ENCODE measurements at places on chromosomes 13 and 19.

DNA sequence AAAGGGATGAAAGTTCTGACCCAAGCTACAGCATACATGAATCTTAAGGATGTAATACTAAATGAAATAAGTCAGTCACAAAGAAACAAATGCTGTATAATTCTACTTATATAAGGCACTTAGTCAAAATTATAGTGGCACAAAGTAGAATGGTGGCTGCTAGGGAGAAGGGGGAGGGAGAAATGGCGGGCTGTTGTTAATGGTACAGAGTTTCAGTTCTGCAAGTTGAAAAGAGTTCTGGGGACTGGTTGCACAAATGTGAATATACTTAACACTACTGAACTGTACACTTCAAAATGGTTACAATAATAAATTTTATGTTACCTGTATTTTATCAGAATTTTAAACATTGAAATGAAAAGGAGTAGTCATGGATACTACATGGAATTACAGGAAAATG lies 48.9 kb upstream of the CLDN10 start:
- DNase-seq = no peak

GRCh38 chr19:30966486-30966885 lies 382.8 kb downstream of the TSHZ3 start:
- DNase-seq = no peak

DNA sequence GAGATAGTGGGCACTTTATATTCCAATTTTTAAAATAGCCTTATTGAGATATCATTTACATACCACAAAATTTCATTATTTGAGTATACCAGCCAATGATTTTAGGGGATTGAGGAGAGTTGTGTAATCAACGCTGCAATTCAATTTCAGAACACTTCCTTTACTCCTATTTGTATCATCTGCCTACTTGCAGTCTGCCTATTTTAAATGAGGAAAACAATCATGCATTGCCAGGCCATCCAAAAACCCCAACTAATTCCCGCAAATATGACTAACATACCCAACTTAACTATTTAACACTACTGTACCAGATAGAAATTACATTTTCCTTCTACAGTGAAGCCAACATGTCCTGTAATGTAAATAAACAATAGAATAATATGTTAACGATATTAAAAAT lies 26.7 kb downstream of the CAB39L start:
- DNase-seq = no peak

- DNase-seq = no peak
Measured at GRCh38 chr13:46561691-46562090, 8.7 kb downstream of the LRCH1 start.

- no peak for DNase-seq
Measured at GRCh38 chr13:113001241-113002140, 32.5 kb downstream of the MCF2L start.

DNA sequence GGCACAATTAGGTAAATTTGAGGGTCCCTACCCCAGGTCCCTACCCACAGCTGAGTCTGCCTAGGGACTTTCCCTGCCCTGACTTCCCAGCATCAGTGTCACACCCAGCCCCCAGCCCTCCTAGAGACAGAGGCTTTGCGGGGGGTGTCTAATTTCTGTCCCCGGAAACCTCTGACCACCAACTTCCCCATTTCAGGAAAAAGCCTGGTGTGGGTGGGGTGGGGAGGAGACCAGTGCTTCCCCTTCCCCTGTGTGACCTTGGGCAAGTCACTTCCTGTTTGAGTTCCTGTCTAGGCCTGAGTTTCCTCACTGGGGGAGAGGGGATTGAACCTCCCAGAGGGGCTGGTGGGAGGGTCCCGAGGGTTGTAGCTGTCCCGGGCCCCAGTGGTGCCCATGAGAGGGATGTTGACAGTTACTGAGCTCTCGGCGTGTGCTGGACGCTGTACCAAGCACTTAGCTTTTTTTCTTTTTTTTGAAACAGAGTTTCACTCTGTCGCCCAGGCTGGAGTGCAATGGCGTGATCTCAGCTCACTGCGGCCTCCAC lies 7.9 kb downstream of the VASP start:
- no peak for DNase-seq

DNA sequence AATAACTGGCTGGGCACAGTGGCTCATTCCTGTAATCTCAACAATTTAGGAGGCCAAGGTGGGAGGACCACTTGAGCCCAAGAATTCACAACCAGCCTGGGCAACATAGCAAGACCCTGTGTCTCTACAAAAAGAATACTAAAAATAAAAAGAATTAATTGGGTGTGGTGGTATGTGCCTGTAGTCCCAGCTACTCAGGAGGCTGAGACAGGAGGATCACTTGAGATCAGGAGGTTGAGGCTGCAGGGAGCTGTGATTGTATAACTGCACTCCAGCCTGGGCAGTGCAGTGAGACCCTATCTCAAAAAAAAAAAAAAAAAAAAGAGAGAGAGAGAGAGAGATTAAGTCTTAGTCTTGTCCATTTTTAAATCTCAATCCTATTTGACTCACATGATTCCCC lies 35.6 kb upstream of the SERPINE3 start:
- DNase-seq = no peak

- no peak for DNase-seq
Measured at GRCh38 chr19:40611900-40612698, 10.9 kb downstream of the LTBP4 start.

DNA sequence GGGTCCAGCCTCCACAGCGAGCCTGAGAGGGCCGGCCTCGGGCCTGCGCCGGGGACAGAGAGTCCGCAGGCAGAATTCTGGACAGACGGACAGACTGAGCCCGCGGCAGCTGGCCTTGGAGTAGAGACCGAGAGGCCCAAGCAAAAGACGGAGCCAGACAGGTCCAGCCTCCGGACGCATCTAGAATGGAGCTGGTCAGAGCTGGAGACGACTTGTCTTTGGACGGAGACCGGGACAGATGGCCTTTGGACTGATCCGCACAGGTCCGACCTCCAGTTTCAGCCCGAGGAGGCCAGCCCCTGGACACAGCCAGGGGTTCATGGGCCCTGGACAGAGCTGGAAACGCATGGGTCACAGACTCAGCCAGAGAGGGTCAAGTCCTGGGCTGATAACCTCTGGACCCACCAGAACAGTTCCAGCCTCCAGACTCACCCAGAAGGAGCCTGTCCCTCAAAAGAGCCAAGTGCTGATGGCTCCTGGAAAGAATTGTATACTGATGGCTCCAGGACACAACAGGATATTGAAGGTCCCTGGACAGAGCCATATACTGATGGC lies 490 bp downstream of the ITPKC start:
- no peak for DNase-seq

- DNase-seq = peak; percentile 30
Measured at GRCh38 chr13:20489185-20489820, 36.4 kb downstream of the CRYL1 start.

GRCh38 chr13:23763318-23763717 lies 125.9 kb downstream of the MIPEP start:
- DNase-seq = no peak

- no peak for DNase-seq
Measured at GRCh38 chr13:79781829-79782540, 301.0 kb downstream of the NDFIP2 start.

DNA sequence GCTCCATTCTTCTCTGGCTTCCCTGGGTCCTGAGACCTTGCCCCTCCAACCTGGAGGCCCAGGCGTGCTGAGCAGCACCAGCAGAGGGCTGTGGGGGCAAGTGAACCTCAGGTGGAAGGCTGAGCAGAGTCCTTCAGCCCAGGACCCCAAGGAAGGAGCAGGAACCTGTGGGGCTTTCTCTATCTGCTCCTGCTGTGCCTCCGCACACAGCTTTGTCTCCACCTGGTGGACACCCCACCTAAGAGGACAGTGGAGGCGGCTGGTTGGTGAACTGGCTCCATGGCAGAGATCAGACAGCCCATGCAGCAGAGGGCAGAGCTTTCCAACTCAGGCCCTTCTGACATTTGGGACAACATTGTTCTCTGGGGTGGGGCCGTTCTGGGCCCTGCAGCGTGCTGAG lies 19.7 kb downstream of the ZFR2 start:
- no peak for DNase-seq

DNA sequence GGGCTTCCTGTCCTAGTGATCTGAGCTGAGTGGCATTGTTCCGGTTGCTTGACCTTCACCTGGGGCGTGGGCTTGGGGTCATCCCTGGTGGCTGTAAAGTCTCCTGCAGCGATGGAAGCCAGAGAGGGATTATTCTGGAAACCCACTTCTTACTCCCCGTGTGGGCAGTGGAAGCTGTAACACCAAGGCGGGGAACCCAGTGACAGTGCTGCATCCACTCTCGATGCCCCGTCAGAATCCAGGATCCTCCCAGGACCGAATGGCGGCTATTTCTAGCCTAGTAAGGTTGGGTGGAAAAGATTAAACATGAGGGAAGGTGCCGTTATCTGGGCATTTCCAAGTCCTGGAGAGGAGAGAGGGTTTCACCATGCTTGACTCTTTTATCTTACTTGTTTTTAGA lies 280.6 kb downstream of the ZNF536 start:
- DNase-seq = no peak

GRCh38 chr19:2494084-2494446 lies 18.1 kb downstream of the GADD45B start:
- no peak for DNase-seq

GRCh38 chr13:71171740-71172139 lies 695.3 kb downstream of the DACH1 start:
- DNase-seq = no peak

DNA sequence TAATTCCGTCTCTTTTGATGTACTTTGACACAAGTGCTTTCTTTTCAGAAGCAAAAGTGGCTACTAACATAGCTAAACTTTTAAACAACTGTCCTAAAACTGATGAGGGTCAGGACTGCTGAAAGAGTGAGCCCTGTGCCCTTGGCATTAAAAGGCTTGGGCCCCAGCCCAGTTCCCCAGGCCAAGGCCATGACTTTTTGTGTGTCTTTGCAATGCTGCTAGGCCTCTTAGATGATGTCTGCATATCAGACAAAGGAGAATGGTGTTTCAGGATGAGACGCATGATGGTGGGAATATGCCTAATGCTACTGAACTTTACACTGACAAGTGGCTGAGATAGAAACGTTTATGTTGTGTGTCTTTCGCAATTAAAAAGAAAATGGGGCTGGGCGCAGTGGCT lies 38.0 kb downstream of the SLC7A9 start:
- no peak for DNase-seq

GRCh38 chr13:98741741-98742435 lies 10.6 kb downstream of the SLC15A1 start:
- DNase-seq = no peak

DNA sequence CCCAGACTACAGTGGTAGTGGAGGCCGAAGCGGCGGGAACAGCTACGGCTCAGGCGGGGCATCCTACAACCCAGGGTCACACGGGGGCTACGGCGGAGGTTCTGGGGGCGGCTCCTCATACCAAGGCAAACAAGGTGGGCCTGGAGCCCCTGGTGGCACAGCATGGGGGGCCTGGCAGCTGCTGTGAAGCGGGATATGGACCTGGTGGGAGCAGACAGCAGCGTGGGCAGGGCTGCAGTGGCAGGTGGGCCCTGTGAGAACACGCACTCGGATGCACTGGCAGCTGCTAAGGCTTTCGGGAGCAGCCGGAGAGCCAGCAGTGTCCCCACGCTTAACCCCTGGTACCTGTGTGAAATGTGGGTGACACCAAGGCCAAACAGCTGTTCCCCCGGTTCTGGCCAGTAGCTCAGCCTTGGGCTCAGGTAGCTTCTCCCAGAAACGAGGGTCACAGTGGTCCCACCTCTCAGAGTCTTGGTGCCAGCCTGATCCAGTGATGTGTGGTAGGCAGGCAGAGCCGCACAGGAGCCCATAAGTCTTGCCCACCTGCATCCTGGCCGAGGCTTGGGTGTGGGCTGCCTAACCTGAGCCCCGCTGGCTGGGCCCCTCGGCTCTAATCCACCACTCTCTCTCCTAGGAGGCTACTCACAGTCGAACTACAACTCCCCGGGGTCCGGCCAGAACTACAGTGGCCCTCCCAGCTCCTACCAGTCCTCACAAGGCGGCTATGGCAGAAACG lies 12.5 kb upstream of the QTRT1 start:
- DNase-seq = no peak

DNA sequence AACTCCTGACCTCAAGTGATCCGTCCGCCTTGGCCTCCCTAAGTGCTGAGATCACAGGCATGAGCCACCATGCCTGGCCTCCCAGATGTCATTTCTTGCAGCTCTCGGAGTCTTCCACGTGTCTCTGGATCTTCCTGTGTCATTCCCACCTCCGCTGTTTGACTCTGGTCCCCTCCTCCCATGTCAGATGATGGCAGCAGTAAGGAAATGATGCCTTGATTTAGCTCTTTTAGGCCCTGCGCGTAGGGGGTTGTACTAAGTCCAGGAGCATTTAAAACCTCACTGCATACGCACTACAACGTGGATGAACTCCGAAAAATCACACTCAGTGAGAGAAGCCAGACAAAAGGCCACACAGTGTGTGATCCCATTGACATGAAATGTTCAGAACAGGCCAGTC lies 113.1 kb downstream of the GNG7 start:
- DNase-seq = no peak

DNA sequence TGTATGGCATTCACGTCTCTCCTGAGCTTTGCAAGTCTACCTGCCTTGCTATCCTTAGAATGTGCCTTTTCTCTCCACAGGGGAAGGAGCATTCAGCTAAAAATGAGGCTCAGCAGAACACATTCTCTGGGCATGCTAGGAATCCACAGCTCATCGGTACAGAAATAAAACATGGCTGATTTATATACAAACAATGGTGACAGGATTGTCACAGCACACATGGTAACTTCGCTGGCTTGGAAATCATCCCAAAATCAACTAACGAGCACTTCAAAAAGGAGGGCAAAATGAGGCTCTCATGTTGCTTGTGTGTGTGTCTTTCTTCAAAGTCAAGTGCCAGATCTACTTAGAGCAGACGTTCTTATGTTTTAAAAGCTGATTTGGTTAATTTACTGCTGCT lies 373.0 kb downstream of the FGF14 start:
- DNase-seq = no peak

- no peak for DNase-seq
Measured at GRCh38 chr13:30440910-30441703, 18.8 kb downstream of the UBE2L5 start.

DNA sequence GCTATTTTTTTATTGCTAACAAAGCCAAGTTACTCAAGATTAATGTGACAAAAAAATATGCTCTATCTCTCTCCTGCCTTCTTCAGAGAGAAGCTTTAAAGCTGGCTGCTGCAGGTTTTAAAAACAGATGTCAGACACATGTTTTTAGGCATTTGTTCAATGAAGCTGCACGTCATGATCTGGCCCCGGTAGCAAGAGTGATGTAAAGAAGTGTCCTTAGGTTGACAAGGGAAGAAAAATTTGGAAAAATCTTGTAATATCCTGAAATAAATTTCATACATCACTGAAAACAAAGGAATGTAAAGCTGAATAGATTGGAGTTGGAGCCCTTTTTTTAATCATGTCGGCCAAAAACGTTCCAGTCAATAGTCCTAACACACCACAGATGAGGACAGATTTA lies 531.4 kb upstream of the NBEA start:
- DNase-seq = no peak

DNA sequence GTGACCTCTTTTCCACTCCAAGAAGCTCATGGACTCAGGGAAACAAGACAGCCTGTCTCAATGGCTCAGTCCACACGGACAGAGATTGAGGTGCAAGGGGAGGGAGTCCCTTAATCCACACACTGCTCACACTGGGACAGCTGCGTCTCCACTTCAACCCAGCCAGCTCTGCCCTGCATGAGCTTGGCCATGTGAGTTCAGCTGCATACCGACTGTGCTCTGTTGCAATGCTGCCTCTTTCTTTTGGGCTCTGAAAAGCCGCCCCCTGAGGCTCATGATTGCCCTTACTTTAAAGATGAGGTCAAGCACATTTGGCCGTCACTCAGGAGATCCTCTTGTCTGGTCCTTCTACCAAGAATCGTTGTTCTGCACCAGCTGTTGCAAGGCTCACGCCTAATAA lies 64.8 kb upstream of the KCTD15 start:
- DNase-seq = no peak

All from stimulated activated CD4-positive, alpha-beta T cell treated with anti-CD3 and anti-CD28 coated beads, Interleukin-1b, Interleukin-23, amount 100 ng/mL, for 1 hour (primary cell).